M059J (cell line): ENCODE measurements at places on chromosomes 1 and 21.
A peak's percentile ranks its signal among the peaks of the same experiment; 100 is the strongest.

DNA sequence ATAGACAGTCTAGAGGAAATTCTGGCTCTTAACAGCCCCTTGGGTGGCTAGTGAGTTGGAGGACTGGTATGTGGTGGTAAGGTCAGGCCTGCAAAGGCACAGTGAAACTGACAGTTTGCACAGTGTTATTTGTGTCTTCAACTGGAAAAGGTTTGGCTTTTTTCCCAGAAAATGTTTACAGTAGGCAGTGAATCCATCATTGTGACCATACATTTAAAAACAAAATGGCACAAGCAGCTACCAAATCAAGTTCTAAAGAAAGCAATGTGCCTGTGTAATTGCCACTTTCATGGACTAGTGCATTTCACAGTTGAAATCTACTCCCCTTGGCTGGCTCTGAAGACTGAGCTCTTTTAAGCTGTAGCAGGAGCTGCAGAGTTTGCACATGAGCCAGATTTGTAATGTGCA is 24.8 kb downstream of the ATPAF1 start:
- peak; percentile 97 for DNase-seq

DNA sequence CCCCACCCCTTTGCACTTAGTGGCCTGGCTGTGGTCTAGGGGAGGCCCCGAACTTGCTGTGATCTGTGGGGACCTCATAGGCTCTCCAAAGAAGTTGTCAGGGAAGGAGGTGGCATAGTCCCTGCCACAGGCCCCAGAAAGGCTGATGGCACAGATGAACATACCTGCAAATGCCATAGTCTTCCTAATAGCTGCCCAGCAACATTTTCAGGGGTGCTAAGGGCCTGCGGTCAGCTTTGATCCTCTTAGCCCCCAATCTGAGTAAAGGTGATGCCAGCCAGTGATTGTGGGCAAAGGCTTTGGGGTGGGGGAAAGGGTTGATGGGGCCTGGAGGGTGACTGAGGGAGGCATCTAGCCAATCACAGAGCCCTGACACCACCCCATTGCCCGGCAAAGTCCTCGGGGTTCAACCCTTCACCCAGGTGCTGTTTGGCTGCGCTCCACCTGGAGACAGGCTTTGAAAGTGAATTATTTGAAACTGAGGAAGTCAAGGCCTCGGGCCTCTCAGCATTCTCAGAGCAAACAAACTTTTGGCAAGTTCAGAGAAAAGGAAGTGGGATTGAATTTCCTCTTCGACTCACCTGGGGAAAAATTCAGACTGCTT is 35.8 kb downstream of the PAX7 start:
- no peak for DNase-seq

GRCh38 chr1:65946376-65946775 is 153.7 kb downstream of the PDE4B start:
- no peak for DNase-seq

DNA sequence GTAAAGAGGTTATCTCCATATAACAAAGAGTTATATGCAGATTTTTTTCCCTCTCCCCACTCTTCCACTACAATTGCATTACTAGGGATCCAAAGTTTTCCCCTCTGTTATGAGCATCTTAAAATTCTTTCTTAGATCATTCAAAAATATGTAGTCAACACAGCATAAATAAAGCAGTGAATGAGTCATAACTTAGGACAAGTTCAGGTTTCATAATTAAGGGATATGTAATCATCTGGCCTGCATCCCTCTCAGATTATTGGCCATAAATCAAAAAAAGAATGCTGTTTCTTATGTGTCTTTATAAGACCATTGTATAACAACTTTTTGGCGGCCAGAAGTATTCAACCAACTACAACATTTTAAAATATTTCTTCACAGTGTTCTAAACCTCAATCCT is 1526.1 kb downstream of the KCNT2 start:
- DNase-seq = no peak

DNA sequence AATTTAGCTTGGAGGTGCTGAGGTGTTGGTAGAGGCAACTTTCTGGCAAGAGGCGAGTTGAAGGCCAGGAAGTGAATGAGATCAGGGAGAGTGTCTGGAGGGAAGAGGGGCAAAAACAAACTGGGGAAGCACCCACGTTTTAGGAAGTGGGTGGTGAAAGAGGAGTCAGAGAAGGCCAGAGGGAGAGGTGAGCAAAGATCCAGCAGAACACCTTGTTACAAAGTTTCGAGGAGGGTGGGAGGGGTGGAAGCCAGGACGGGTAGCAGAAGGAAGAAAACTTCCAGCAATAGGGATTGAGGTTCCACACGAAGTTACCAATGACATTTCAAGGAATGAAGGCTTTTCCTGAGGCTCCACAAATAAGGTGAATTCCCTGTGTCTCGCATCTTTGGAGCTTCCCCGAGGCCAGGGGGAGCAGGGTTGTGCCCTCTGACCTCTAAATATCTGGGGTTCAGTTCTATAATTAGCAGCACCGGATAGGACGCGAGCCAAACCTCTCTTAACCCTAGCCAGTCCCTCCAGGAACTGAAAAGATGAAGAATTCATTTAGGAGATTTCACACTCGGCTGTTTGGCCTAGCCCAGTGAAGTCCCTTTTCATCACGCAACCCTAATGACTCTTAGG is 578 bp upstream of the SESN2 start:
- DNase-seq = no peak

DNA sequence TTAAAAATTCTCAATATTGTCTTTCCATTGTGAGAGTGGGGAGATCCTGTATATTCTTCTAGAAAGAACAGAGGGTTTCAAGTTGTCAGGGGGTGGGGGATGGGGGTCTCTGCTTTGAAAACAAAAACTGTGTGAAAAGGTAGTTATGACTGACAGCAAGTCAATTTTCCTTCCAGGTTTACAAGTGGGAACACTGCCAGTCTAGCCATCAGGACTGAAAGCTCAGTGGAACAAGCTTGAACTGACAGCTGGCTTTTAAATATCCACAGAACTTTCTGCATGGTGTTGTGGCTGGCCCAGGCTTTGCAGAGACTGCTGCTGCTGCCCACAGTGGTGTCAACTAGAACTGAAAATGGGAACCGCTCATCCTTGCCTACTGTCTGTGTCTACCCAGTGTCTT is 162.6 kb downstream of the TNR start:
- DNase-seq = no peak

DNA sequence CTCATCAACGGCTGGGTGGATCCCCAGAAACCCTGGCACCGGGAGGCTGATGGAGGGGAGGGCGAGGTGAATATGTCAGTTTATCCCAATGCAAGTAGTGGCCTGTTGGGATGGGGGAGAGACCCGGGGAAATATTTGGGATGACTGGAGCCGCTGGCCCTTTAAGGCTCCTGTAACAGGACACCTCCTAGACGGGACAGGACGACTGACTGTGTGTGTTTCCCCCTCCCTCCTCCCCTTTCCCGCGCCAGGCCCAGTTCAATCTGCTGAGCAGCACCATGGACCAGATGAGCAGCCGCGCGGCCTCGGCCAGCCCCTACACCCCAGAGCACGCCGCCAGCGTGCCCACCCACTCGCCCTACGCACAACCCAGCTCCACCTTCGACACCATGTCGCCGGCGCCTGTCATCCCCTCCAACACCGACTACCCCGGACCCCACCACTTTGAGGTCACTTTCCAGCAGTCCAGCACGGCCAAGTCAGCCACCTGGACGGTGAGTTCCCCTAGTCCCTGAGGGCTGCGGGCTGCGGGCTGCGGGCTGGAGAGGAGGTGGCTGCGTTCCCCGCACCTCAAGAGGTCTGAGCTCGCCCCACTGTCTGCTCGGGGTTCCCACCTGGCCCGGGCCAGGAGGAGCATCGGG is 44.8 kb upstream of the CCDC27 start:
- DNase-seq = no peak

DNA sequence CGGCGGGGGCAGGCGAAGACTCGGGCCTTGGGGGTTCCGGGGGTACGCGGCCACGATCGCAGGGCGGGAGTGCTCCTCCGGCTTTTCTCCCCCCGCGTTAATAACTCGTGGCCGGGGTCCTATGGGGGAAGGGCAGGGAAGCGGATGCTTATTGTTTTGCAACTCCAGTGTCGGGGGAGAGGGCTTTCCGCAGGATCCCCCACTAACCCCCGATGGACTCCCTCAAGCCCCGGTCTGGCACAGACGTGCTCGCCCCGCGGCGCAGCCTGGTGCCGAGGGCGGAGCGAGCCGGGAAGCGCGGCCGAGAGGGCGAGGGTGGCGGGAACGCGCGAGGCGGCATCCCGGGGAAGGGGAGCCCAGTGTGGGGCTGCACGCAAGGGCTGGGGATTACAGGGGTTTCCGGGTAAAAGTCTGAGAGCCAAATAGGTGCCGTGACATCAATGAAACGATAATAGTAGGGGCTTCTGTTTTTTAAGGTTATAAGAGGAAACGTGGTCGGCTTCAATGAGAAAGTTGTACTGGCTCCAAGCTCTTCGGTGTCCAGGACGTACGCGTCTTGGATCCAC is 772 bp downstream of the UCK2 start:
- DNase-seq = peak; percentile 58

DNA sequence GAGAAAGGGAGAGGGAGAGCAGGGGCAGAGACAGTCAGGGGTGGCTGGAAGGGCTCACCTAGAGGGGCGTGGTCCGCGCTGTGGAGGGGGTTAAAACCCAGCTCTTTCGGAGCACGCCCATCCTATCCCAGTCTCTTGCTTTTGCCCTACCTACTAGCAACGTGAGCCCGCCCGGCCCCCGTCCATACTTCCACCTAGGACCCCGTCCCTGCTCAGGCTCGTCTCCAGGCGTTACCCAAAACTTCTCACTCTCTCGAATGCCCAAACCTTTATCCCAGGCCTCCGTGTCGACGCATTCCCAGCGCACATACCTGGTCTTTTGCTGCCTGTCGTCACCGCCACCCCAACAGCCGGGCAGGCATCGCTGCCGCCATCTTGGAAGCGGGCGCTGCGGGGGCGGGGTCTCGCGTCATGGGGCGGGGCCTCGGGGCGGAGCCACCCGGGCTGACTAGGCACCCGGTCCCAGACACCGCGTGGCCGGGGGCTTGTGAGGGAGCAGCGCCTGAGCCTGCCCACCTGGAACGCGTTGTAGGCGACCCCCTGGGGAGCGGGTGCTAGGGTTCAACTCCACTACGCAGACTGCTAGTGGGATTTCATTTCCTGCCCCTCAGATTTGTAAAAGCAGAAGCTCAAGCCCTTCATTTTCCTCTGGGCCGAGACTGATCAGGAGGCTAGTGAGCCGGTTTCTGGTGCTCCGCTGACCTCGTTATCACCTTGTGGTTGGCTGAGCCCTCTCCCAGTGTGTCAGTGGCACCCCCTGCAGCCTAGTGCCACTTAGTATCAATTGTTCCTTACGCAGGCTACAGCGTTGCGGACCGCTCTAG is at the start of gene B4GALT3:
Gene B4GALT3, minus strand, starts transcription at position 396 of the 824 bp plus-strand sequence. CDS start 1,447 bp downstream, outside the sequence.
- peak; percentile 68 for DNase-seq
